ENCODE measurements at places on chromosomes 6 and 20.

GRCh38 chr6:5471044-5471443, 209.7 kb downstream of the FARS2 start:
- peak; percentile 12 for DNase-seq

- DNase-seq: no peak
These were observed 378.7 kb upstream of the SOX4 start for GRCh38 chr6:21214738-21215448.

DNA sequence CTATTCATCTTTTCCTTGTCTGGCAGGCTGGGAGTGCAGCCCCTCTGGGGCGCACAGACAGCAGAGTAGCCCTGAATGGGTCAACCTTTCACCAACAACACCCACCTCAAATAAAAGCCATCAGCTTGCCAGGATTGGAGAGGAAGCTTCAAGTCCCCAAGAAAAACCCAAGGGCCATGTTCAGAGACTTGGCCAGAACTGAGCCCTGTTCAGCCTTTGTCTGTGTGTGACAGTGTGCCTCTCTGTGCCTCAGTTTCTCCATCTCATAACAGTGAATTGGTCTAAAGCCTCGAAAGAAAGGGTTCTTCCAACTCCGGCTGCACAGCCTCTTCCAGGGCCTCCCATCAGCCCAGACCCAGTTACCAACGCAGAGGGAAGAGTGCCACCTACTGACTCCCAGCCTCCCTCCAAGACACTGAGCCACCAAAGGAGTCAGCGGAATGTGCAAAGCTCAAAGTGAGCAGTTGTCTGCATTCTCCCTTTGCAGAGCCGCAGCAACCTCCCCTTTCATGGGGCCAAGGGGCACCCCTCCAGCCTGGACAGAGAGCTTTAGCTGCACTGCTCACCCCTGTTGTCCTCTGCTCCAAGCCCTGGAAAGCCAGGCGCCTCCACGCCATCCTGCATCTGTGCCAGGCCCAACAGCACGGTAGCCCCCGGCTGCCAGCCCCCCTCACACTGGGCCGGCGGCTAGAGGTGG, 82.7 kb upstream of the TOP1 start:
- peak; percentile 42 for DNase-seq

DNA sequence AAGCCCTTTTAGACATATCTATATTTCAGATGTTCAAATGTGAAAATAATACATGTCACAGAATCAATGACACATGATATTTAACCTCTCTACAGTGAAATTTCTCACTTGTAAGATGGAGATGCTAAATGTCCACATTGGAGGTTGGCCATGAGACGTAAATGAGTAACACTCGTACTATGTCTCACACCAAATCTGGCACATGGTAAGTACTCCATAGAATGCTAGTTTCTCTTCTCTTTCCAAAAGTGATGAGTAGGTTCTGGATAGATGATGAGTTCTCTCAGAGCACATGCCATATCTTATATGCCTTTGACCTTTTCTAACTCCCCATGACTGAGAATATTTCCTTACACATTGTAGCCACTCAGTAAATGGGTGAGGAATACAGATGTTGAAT, 17.7 kb downstream of the GFOD1 start:
- no peak for DNase-seq

- no peak for DNase-seq
These were observed 163.5 kb upstream of the MLN start for GRCh38 chr6:33967265-33967767.

DNA sequence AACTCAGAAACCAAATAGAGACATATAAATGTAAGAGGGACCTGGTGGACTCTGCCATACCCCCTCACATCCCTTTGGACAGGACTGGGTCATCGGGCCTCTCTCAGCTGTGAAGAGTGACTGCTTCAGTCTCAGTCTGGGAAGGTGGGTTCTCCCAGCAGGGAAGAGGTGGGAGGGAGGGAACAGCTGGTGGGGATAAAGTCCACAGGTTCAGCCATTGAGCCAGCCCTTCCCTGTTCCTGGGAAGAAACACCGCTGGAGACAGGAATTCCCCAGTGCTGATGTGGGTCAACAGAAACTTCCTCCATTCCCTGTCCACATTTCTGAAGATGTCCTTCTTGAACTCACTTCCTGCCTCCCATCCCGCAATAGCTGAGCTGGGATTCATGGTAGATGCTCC, 209.2 kb upstream of the PMEPA1 start:
- DNase-seq: no peak

- DNase-seq: no peak
These were observed 6.9 kb downstream of the TCF15 start for GRCh38 chr20:603116-603640.

DNA sequence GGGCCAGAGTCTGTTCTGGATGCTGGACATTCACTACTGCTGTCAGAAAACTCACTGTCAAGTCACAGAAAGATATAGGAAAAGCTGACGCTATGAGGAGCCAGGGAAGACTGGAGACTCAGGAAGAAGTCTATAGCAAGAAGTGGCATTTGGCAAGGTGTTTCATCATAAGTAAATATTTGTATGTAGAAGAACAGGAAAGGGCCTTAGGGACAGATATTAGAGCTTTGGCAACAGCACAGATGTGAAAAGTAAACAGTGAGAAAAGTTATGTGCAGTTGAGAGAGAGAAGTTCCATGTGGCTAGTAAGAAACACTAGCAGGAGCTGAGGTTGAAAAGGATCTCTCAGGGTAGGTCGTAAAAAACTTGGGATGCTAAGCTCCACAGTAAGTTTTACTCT, 868.9 kb downstream of the PHF3 start:
- DNase-seq: no peak

DNA sequence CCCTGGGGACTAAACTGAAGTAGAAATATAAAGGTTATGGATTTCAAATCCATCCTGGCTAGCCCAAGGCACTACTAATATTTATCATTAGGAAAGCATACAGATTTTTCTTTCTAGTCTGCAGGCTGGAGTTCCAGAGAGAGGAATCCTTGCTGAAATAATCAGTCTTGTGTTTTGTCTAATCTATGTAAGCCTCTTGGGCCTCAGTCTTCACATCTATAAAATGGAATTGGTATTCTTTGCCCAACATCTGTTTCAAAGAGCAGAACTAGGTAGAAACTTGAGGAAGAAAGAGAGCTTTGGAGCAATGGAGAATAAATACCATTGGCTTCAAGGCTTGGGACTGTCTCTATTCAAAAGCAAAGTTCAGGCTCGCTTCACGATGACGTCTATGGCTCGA, 212.0 kb downstream of the ZMYND8 start:
- DNase-seq: no peak

DNA sequence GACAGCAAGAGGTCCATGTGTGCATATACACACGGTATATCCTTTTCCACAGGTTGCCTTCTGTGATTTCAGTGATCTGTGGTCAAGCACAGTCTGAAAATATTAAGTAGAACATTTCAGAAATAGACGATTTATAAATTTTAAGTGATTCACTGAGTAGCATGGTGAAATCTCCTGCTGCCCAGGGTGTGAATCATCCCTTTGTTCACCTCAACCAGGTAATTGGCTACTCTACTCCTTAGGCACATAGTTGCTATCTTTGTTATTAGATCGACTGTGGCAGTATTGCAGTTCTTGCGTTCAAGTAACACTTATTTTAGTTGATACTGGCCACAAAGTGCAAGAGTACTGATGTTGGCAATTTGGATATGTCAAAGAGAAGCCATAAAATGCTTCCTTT, 1421.7 kb downstream of the GRIK2 start:
- no peak for DNase-seq

- DNase-seq: no peak
These were observed 56.9 kb downstream of the RTN4IP1 start for GRCh38 chr6:106572436-106572835.

GRCh38 chr6:128870746-128871145, 12.2 kb upstream of the LAMA2 start:
- DNase-seq: no peak

DNA sequence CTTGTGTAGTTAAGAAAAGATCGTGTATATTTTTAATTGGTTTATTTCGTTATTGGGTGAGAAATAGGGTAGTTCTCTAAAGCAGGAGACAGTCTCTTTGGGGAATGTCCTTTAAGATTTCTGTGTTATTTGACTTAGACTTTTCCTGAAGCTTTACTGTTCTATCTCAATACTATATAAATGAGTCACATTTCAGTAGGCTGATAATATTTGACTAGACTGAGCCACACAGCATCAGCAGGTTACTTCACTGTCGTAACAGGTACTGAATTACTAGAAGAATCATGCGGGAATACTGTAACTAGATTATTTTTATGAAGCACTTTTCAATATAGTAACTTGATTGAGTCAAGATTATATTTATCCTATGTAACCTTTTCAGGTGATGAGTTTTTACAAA, 1.4 kb downstream of the SMAP1 start:
- no peak for DNase-seq

DNA sequence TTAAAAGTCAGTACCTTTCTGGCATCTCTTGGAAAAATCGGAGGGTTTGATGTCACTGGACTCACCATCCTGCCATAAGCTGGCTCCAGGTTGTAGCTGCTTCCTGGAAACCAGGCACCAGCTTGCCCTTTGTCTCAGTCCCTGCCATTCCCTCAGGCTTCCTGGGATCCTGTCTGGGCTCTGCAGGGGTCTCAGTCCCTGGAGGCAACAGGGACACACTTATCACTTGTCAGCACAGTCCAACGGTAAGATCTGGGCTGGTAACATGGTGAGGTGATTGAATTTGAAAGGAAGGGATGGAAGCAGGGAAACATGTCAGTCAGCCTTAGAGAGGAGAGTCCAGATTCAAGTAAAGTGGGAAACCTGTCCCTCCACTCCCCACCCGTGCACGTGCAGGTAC, 147.6 kb upstream of the ECI2 start:
- DNase-seq: no peak

DNA sequence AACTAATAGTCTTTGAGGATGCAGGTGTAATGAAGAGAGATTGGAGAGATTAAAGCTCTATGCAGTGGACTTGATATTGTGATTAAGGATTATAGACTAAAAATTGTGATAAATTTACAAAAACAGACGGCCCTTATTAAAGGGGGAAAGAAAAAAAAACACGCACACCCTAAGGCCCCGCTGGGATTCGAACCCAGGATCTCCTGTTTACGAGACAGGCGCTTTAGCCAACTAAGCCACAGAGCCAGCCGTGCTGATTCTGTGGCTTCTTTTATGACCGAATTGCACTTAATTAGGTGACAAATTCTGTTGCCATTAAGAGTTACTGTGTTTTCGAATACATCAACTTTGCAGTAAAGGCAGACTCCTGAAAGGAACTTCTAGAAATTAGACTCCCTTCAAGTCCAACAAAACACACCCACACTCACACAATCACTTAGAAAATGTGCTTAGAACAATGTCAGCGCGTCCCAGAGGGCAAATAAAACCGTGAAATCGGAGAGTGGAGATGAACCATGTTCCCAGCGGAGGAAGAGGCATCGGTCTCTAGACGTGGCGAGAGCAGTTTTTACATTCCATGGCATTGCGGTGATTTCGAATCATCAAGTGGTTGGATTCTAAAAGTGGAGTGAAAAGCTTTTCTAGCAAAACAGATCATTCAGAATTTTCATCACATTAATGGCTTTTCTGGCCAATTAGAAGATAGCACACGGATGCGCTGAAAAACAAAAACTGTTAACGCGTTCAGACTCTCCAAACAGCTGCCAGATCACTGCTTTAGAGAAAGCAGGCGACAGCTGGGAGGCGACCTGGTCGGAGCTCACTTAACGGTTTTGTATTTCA, 122.6 kb downstream of the GPX5 start:
- DNase-seq: peak; percentile 42

DNA sequence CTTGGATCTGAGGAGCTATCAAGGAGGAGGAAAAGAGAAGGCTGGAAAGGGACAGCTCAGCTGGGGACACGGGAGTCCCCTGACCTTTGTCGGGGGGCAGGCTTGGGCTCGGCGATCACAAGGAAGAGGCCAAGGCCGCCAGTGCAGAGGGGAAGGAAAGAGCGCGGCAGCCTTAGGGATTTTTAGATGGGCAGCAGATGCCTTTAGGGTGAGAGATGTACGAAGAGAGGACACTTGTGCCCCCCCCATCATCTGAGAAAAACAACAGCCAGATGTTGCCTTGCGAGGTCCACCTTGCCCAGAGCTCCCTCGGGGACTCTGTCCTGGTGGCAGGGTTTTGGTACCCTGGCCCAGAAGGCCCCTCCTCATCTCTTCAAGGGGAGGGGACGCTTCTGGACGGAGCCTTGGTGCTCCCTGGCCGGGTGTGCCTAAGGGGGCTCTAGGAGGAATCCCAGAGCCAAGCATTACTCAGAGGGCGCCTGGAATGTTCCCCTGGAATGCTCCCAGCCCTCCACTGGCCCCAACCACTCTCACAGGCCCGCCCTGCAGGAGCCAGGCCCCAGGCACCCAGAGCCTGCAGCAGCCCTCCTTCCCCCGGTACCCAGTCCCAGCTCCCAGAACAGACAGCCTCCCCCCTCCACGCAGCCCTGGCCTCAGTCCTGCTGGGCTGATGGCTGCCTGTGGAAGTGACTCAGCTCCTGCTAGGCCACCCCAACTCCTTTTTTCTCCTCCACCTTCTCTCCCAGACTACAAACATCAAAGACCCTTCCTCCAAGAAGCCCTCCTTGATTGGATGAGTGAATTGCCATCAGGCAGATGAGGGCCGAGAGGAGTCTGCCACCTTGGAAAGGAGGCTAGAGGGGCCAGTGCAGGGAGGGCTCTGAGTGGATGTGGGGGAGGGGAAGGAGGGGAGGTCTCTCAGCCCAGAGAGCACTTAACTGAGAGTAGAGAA, 1.8 kb downstream of the ADAM33 start:
- DNase-seq: peak; percentile 33

GRCh38 chr6:16064671-16065072, 64.2 kb upstream of the MYLIP start:
- no peak for DNase-seq

DNA sequence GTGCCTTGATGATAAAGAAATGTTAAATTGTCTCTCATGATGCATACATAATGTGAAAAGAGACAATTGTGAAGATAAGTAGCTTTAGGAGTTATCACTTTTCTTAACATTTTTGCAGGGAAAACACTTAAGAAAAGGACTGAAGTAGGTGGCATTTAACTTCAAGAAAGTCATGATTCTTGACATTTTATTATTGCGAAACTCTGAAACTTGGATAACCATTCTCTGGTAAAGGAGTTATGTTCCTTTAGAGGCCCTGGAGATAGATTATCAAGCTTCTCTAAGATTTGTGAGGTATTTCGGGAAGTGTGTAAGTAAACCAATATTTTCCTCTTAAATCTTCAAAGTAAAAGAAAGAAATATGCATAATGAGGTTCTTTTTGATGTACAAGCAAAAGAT, 38.5 kb downstream of the HTR1B start:
- no peak for DNase-seq

- DNase-seq: no peak
These were observed 78.6 kb upstream of the RBM24 start for GRCh38 chr6:17202526-17202925.

DNA sequence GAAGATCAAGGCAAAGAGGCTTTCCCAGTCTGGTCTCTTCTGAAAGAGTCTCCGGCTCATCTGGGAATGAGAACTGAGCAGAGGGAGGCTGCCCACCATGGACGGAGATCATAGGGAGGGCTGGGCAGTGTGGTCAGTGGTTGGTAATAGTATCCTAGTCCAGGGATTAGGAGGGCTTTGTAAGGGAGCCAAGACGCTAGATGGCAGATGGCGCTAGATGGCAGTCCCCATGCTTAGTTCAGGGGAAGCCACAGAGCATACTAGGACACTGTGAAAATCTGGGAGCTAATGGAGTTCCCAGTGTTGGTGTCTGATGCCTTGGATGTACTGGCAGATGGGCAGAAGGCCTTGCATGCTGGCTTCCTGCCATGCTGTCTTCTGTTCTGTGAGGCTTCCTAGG, 21.7 kb upstream of the DAAM2 start:
- no peak for DNase-seq
